ENCODE measurements at places on chromosomes 5 and 9. TPM values are rescaled to one million over a fixed set of nuclear protein-coding genes. Genes with fewer than 3 reads are reported as not detected.

ZNF483 gene
- total RNA-seq = 28.7 TPM

GRCh38 chr5:141762790-141763368 is 80.8 kb upstream of the ARAP3 start:
- no peak for DNase-seq
- H3K27me3 ChIP-seq = peaks cover 5% of the 10 kb centered on the region
- H3K36me3 ChIP-seq = no peaks in the 10 kb centered on the region
- H3K4me3 ChIP-seq = no peak overlapping the region
- peaks cover 20% of the 10 kb centered on the region for H3K4me1 ChIP-seq

PRR7 gene
- total RNA-seq = 19.0 TPM

DNA sequence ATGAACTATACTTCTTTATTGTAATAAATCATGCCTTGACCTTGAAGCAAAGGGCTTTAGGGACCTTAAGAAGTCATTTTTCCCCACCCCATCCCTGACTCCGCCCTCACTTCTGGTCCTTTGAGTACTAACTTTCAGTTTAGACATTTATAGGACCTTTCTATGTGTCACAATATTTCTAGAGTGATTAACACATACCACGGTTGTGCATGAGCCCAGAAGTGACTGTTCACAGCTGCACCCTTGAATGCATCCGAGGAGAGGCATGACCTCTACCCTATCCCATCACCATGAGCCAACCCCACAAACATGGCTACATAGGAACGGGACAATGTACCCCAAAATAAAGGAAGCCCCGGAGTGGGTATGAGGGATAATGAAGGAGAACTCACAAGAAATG is 160.3 kb downstream of the HSD17B3 start:
- peaks cover 2% of the 10 kb centered on the region for H3K36me3 ChIP-seq
- no peaks in the 10 kb centered on the region for H3K27me3 ChIP-seq
- no peak for DNase-seq
- H3K4me3 ChIP-seq = no peak overlapping the region

GRCh38 chr5:62386824-62387223 is 16.9 kb downstream of the DIMT1 start:
- no peak overlapping the region for H3K4me3 ChIP-seq
- H3K4me1 ChIP-seq = no peaks in the 10 kb centered on the region
- H3K27me3 ChIP-seq = no peaks in the 10 kb centered on the region

DNA sequence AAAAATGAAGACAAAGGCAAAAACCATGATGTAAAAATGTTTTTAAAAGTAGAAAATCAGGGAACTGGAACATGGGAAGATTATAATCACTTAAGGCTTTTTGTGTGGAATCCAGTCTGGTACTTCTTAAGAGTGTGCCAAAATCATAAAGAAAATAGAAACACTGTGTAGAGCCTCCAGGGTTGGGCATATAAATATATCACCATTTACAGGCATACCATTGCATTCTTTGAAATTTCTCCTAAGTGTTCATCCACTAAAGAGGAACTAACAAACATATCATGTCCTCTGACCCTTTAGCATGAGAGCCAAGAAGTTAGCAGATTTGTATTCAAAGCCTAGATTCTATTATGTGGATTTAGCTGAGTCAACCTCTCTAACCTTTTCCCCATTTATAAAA is 93.3 kb downstream of the SLF1 start:
- DNase-seq = no peak
- no peaks in the 10 kb centered on the region for H3K27me3 ChIP-seq
- peaks cover 21% of the 10 kb centered on the region for H3K36me3 ChIP-seq
- no peak overlapping the region for H3K4me3 ChIP-seq
- peaks cover 4% of the 10 kb centered on the region for H3K4me1 ChIP-seq
- no peak overlapping the region for H3K27ac ChIP-seq

IPO11 gene
- total RNA-seq = 52.9 TPM
